ENCODE measurements at places on chromosomes 6 and 20.
A peak's percentile ranks its signal among the peaks of the same experiment; 100 is the strongest.

DNA sequence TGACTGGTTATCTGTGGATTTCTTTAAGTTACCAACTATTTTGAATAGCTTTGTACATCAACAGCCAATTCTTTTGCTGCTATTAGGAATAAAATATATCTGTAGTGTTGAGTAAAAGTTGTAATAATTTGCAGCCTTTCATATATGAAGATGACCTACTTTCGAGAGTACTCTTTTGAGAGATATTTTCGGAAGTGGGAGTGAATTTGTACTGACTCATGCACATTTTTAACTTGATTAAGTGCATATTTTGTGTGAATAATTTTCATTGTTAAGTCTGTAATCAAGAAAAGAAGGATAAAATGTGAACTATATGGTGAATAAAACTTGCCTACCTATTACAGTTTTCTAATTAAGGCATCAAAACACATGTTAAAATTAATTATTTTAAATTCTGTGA lies 51.9 kb downstream of the L3MBTL3 start:
- DNase-seq: no peak

DNA sequence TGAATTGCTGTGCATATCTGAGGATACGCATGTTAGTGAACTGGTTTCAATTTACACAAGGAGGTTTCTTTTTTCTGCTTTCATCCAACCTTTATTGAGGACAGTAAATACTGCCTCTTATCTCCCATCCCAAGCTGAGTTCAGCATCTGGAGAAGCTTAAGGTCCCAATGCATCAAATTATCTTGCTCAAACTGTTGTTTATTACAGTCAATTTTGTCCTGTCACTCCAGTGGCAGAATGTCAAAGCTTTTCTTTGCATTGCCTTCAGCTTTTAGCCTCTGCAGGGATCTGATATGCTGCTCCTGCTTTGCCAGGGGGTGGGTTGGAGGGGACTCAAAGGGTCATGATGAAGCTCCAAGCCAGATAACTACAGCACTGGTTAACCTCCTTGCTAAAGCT lies 435.4 kb upstream of the SOX4 start:
- no peak for DNase-seq

DNA sequence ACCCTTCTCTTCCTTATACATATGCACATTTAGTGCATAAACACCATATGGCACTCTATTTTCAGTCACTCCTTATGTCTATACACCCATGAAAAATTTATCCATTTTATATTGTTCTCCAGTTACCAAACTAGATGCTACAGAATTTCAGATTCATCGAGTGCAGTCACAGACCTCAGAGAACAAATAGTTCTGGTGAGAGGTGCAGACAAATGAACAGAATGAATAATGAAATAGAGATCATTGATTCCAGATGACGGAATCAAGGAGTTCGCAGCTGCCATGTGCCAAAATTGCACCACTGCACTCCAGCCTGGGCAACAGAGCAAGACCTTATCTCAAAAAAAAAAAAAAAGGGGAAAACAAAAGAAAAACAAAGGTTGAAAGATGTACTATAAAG lies 214.8 kb upstream of the CEP162 start:
- DNase-seq: no peak

DNA sequence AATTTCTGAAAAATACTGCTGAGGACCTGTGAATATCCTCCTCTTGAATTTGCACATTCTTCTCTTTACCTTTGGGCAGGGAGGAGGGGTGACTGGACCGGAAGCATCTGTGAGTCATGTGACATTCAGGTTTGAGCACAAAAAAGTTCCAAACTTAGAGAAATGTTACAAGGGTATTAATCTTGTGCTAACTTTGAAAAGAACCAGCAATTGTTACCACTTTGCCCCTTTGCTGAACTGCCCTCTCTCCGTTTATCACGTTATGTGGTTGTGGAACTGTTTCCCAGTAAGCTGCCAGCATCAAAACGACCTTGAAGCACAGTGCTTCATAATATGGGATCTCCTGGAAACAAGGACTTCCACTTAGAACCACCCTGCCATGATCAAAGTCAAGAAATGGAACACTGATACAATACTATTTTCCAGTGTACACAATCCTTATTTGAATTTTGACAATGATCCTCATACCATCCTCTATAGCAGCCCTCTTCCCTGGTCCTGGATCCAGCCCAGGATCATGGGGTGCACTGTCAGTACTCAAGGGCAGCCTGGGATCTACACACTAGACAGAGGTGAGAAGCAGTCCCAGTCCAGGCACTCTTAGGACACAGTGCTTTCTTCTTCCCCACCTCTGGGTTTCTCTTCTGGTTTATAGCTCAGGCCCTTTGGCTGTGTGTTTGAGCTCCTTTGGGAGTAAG lies 2.3 kb upstream of the TUBB1 start:
- DNase-seq: peak; percentile 21

- no peak for DNase-seq
These were observed 32.7 kb upstream of the MRPS10 start for GRCh38 chr6:42250274-42250931.

GRCh38 chr6:14383393-14384174 lies 266.0 kb downstream of the CD83 start:
- DNase-seq: no peak

GRCh38 chr20:15942130-15942529 lies 631.1 kb downstream of the KIF16B start:
- DNase-seq: no peak

- no peak for DNase-seq
These were observed 51.7 kb downstream of the VSTM2L start for GRCh38 chr20:37954626-37955025.

DNA sequence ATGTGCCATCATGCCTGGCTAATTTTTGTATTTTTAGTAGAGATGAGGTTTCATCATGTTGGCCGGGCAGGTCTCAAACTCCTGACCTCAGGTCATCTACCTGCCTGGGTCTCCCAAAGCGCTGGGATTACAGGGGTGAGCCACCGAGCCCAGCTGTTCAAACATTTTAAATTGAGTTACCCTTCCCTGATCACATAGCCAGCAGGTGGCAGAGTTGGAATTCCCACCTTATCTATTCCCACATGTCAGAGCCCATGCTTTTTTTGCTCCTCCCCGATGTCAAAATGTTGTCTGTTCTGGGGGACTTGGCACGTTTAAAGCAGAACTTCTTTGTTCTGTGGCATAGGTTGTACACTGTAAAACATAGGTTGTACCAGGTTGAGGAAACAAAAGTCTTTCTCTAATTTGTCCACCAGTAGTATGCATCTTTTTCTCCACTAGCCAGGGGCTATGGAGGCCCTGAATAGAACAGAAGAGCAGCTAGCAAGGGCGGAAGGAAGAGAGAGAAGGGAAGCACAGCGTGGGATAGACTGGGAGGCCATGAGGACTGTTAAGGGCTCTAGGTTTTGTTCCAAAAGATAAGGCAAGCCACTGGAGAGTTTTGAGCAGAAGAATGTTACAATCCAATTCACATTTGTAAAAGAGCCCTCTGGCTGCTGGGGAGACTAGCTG lies 7.3 kb upstream of the LBP start:
- no peak for DNase-seq

DNA sequence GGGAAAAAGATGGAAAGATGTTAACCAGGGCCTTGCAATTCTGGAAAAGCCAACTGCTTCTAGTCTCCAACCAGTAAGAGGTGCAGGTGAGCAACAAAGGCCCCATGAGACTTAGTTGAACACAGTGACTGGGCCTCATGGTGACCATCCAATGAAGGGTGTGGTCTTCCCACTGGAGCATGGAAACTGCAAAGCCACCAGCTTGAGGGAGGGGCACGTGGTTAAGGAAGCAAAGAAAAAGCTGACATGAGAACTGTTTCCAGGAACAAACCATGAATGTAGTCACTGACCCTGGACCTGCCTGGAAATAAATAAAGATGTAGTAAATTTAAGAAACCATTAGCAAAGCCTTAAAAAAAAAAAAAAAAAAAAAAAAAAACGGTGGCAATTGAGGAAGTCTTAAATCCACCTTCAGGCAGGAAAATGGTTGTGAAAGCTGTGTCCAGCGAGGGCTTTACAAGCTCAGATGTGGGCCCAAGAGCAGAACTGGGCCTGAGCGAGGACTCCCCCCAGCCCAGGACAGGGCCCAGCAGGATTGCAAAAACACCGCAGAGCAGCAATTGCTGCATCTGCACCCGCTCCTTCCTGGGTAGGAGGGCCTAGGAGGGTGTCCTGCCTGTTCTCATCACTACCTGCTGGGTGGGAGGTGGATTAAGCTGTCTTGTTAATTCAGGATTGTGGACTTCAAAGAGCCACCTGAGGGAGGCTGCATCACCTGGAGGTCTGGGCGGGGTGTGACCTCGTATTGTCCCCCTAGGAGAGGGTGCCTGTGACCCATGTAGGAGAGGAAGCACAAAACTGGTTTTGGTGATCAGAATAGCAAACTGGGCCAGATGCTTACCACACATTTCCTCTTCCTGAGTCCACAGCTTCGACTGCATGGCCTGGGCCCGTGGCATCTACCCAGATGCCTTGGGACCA lies 10.3 kb downstream of the GFRA4 start:
- DNase-seq: no peak

All from activated CD4-positive, alpha-beta T cell treated with anti-CD3 and anti-CD28 coated beads, Interleukin-10, Interleukin-2, amounts not matched to agents 100 ng/mL and 50 ng/mL, durations not matched to agents 16 hours and 8 hours (primary cell).